NCI-H2171 treated with DMSO at 0.1 percent for 48 hours (cell line): ENCODE measurements at places on chromosomes 13 and 19.
A peak's percentile ranks its signal among the peaks of the same experiment; 100 is the strongest.

- no peak for DNase-seq
These were observed 40.6 kb downstream of the PHF11 start for GRCh38 chr13:49536144-49536873.

GRCh38 chr13:21674490-21675009 is 3.7 kb downstream of the FGF9 start:
- no peak for DNase-seq

DNA sequence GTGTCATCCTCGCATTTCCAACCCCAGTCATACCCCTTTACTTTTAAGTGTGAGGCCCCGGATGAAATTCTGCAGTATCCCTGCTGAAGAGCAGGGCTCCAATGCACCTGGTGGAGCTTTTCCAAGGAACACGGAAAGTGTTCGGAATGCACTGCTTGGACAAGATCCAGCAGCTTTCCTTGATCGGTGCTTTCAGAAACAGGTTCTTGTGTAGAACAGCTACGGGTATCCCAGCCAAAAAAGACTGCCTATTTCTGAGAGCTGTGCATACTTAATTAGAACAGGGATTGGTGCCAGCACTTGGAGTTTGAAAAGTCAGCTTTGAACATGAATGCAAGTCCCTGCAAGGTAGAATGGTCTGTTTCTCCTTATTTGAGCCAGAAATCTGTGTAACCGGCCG is 87.2 kb upstream of the C1QTNF9B start:
- peak; percentile 3 for DNase-seq

GRCh38 chr13:110418944-110419343 is 111.9 kb downstream of the COL4A2 start:
- DNase-seq, result no peak

DNA sequence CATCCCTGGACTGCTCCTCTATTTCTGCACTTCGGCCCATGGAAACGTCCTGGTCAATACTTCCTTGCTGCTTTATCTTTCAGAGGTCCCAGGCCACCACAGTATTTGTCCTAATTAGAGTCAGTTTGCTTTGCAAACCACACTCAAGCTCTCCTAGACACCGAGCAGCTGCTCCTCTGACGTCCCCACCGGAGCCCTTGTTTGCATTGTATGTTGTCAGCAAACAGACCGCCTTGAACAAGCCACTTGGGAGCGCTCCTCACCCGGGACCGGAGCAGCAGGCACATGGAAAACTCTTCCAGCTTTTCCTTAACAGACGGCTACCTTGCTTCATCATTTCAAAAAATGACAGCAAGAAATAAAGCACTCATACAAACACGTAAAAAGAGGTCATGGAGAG is 51.5 kb upstream of the GTF3A start:
- DNase-seq, result peak; percentile 74

- no peak for DNase-seq
These were observed 11.4 kb downstream of the ZIC2 start for GRCh38 chr13:99992949-99993351.
